ENCODE measurements at places on chromosomes 12 and 14.

- DNase-seq, result no peak
These were observed 22.8 kb downstream of the PPP1R12A start for GRCh38 chr12:79911889-79912656.

DNA sequence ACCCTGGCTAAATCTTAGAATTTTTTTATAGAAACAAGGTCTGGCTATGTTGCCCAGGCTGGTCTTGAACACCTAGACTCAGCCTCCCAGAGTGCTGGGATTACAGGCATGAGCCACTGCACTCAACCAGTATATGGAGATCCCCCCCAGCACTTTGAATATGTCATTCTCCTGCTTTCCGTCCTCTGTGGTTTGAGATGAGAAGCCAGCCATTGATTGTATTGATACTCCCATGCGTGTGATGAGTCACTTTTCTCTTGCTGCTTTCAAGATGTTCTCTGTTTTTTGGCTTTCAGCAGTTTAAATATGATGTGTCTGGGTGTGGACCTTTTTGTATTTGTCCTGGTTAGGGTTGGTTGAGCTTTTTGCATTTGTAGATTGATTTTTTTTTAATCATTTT is 75.2 kb upstream of the DNM1L start:
- peak; percentile 5 for DNase-seq

- no peak for DNase-seq
These were observed 1128.0 kb downstream of the AACS start for GRCh38 chr12:126193190-126193589.

GRCh38 chr12:92803903-92804302 is 101.1 kb downstream of the PLEKHG7 start:
- no peak for DNase-seq

GRCh38 chr12:83326666-83327065 is 640.0 kb downstream of the TMTC2 start:
- DNase-seq, result no peak

DNA sequence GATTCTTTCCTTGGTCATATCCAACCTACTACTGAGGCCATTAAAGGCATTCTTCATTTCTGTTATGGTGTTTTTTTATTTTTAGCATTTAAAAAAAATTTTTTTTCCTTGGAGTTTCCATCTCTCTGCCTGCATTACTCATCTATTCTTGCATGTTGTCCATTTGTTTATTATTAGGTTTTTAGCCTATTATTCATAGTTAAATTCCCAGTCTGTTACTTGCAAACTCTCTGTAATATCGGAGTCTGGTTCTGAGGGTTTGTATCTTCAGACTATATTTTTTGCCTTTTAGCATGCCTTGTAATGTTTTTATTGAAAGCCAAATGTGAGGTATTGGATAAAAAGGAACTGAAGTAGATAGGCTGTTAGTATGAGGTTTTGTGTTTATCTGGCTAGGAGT is 284.3 kb downstream of the FUT8 start:
- DNase-seq, result no peak

DNA sequence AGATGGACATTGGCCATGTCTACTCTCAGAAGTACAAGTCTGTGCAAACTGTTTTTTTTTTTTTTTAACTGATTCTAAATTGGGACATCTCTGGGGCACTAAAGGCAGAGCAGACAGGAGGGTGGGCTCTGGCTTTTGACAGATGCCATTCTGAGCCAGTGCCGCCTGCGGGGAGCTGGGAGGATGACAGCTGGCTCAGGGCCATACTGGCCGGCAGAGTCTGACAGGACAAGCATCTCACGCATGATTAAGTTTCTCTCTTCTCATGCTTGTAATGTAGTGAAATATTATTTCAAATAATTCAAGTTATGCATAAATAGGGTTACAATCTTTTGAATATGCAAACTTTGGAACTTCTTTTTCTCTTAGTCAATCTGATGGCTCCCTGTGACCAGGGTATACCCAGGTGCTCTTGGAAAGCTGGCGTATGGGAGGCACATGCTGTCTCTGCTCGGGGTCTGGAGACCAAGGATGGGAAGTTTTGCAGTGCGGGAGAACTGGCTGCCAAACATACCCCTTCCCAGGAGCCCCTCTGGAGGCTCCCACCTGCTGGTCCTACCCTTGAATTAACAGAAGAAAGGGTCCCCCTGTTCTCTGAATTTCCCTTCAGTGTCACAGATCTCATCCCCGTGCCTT is 7.6 kb downstream of the CDCA4 start:
- no peak for DNase-seq

DNA sequence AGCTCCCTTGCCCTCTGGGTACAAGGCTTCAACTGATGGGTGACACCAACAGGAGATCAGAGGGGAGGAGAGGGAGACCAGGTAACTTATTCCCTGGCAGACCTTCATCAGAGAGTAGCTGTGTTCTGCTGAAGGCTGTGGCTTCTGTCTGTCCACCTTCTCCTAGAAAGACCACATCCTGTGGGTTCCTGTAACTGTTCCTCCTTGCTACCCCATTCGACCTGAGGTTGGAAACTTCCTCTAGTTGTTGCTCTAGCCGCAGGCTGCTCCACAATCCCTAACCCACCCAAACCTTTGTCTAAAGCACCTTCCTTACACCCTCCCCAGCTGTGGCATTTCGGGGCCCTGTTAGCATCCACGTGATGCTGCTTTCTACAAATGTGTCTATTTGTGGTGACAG is 454.2 kb downstream of the DPF3 start:
- DNase-seq, result no peak

- no peak for DNase-seq
These were observed 67.9 kb downstream of the FAR2 start for GRCh38 chr12:29216797-29217575.

- no peak for DNase-seq
These were observed 189.7 kb upstream of the CDKN3 start for GRCh38 chr14:54207075-54207474.

GRCh38 chr12:89648211-89648930 is 60.3 kb downstream of the ATP2B1 start:
- no peak for DNase-seq

GRCh38 chr12:108699955-108700563 is 31.3 kb downstream of the CORO1C start:
- DNase-seq, result no peak

- no peak for DNase-seq
These were observed 12.6 kb upstream of the PLEKHD1 start for GRCh38 chr14:69471916-69472315.

DNA sequence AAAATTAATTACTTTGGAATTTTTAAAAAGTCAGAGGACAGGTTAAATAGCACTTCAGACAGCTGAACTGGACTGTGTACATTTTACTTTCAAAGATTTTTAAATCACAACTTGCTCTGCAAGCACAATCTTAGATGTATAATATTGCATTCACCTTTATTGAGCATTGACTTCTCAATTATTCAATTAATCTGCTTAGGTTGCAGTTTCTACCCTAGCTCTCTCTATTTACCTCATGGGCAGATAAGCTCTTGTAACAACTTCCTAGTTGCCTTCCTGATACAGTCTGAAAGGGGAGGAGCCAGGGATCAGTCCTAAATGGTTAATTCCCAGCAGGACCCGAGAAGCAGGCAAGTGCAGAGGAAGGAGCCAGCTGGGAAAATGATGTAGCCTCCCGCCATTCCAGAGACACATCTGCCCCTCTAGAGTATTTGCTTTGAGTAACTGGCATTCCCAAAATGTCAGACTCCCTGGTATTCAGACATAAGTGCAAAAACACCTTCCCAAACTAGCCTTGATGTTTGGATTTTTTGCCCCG is 302.8 kb downstream of the GALC start:
- DNase-seq, result no peak

- DNase-seq, result no peak
These were observed 31.1 kb upstream of the CHST11 start for GRCh38 chr12:104425614-104426013.

DNA sequence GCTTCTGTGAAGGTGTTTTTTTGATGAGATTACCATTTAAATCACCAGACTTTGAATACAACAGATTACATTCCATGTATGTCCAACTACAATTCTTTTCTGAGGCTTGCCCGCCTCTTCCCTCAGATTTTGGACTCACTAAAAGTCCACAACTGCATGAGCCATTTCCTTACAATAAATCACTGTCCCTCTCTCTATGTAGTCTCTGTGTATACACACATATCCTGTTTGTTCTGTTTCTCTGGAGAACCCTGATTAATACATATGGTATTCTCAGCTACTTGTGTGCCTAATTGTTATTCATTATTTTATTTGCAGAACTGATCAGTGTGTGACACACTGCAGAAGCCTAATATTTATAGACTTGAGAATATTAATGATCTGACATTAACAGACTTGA is 2.4 kb upstream of the MIPOL1 start:
- peak; percentile 82 for DNase-seq
